ENCODE measurements at places on chromosomes 1 and 21.

GRCh38 chr21:24045775-24046215, 1561.5 kb downstream of the MRPL39 start:
- DNase-seq, result no peak

DNA sequence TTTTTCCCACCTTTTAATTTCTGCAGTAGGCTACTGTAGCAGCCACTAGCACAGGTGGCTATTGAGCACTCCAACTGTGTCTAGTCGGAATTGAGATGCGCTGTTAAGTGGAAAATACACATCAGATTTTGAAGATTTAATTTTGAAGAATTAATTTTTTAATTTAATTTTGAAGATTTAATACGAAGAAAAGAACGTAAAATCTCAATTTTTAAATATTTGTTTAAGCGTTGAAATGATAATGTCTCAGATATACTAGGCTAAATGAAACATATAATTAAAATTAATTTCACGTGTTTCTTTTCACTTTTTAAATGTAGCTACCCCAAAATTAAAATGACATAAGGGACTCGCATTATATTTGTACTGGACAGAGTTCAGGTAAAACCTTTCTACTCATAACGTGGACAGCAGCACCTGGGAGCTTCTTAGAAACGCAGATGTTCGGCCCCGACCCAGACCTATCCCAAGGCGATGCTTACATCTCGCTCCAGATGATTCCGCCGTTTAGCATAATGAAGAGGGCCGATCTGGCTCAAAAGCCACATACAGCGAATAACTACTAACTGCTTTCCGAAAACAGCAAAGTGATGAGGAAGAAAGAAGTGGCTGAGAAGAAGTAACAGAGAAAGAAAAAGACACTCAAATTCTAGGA, 717 bp downstream of the CRYZL1 start:
- DNase-seq, result no peak

- peak; percentile 45 for DNase-seq
Measured at GRCh38 chr1:12005488-12006166, 13.7 kb upstream of the MIIP start.

- DNase-seq, result no peak
Measured at GRCh38 chr1:155092641-155093040, 14.0 kb downstream of the EFNA3 start.

DNA sequence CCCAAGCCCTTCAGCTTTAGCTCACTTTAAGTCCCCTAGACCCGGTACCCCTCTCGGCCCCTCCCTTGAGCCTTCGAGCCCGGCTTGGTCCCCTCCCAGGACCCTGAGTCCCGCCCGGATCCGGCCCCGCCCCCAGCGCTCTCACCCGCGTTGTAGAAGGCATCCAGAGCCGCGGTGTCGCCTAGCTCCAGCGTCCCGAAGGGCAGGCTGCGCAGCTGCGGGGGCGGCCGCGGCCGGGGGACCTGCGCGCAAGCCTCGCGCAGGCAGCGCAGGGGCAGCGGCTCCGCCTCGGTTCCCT, 699 bp downstream of the MAP3K6 start:
- peak; percentile 69 for DNase-seq

DNA sequence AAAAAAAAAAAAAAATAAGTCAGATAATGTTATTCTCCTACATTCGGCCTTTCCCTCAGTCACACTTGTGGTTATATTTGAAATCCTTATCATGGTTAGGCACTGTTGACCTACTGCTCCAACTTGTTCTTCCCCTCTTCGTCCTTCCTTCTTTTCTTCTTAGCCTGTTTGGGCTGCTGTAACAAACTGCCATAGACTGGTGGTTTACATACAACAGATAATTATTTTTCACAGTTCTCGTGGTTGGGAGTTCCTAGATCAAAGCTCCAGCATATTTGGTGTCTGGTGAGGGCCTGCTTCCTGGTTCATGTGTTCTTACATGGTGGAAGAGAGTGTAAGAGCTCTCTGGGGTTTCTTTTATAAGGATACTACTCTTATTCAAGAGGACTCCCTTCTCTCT, 73.4 kb downstream of the RABGAP1L start:
- DNase-seq, result no peak

DNA sequence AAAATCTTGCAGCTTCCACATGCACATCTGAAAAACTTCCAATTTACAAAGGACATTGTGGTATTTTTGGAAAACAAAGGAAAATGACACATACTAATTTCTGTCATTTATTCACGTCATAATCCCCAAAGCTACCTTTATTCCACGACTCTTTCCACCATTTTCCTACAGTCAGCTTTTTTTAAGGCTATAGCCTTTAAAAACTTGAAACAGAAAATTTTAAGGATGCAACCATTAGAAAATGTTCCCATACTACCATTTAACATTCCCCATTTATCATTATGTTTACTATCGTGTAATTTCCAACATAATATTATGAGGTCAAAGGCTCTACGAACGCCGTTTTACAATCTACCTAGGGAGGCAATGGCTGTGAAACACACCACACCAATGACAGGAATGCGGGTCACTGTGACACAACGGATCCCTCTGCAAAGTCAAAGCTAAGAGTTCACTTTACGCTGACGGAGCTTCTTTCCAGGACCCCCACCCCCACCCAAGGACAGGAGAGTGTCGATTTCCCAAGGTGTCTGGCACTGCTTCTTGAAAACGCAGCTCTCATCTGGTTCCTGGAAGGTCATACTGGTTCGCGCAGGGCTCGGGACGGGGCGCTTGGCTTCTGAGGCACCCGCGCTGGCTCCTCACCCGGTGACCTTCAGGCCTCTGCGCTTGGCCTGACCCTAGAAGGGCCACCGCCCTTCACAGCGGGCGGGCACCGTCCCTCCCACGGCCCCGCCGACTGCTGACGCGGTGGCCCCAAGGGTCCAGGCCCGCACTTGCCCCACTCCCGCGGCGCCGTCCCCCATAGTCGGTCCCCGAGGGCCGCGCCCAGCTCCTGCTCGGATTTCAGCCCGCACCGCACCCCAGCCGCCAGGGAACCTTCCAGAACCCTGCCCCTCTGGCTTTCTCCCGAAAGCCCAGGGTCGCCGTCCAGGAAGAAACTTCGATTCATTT, 50.5 kb upstream of the ATF3 start:
- no peak for DNase-seq

GRCh38 chr1:218351391-218352074, 6.4 kb downstream of the TGFB2 start:
- no peak for DNase-seq

- no peak for DNase-seq
Measured at GRCh38 chr1:7060745-7061144, 275.5 kb downstream of the CAMTA1 start.

GRCh38 chr1:221503268-221503667, 238.6 kb downstream of the DUSP10 start:
- no peak for DNase-seq

DNA sequence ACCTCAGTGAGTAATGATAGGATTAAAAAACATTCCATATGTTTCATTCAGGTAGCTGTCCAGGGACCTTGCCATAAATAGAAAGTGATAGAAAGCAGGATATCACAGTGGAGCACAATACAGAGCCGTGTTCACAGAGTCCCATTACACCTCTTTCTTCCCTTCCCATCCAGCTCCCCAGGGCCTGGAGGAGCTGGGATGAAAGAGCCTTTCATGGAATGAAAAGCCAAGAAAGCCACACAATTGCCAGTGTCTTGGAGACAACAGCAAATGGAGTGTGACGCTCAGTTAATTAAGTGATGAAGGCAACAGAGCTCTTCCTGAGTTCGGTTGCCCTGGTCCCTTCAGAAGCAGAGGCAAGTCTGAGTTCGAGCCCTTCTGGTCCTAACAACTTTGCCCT, 387.3 kb upstream of the PLXNA2 start:
- no peak for DNase-seq

- DNase-seq, result no peak
Measured at GRCh38 chr21:8988696-8989095, 1532.7 kb upstream of the TPTE start.

DNA sequence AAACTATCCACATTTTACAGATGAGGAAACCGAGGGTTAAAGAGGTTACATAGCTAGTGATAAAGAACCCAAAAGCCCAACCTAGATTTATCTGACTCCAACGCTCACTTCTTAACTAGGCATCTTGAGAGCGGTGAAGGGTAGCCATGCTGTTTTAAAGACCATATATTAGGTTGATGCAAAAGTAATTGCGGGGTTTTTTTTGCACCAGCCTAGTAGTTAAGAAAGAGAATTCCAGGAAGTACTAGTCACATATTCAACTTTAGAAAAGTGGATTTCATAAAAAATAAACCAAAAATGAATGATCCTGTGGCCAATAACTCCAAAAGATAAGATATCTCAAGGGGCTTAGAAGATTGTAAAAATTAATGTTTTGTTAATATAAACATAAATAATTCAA, 162.1 kb downstream of the GLUL start:
- no peak for DNase-seq

DNA sequence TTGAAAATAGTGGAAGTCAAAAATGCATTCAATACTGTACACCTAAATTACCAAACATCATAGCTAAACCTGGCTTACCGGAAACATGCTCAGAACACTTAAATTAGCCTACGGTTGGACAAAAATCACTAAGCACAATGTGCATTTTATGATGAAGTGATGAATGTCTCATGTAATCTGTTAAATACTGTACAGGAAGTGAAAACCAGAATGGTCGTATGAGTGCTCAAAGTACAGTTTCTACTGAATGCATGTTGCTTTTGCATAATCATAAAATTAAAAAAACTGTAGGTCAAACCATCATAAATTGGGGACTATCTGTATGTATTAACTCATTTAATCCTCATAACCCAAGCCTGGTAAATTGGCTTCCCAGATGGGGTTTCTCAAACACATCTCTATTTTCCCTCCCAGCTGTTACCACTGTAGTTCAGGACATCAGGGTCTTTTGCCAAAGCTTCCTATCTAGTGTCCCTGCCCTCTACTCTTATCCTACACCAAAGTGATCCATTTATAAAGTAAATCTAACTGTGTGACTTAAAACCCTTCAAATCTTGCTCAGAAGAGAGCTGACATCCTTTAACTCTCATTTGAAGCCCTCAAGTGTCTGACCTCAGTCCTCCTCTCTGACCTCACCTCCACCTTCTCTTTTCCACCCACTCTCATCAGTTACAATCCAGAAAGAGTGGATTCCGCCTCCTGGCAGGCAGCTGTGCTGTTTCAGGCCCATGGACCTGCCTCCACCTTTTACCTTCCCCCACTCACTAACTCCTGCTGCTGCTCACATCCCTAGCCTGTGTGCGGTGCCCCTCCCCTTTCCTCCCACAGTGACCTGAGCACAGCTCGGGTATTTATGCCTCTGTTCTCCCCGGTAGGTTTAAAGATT, 356.4 kb upstream of the ST6GALNAC5 start:
- no peak for DNase-seq

GRCh38 chr1:222713091-222713961, 962 bp downstream of the BROX start:
- peak; percentile 96 for DNase-seq

All from GM06990 (cell line).